ENCODE measurements at places on chromosomes 2 and 18.
A peak's percentile ranks its signal among the peaks of the same experiment; 100 is the strongest.

DNA sequence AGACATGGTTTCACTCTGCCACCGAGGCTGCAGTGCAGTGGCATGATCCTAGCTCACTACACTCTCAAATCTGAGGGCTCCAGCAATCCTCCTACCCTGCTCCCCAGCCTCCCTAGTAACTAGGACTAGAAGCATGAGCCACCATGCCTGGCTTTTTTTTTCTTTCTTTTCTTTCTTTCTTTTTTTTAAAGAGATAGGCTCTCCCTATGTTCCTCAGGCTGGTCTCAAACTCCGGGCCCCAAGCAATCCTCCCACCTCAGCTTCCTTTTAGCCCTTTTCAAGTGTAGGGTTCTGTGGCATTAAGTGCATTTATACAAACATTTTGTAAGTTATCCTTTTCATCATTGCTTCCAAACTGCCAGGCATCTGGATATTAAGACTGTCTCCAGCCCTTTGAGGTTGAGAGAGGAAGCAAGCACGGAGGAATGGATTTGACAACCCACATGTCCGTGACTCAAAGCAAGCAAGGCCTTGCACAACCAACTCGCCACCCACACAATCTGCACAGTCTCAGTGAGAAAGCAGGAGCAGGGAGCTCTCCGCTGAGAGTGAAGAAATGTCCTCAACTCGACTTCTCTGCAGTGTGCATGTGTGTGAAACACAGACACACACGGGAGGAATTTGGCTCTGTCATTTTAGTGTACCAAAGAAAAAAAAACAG lies 65.6 kb downstream of the ATP8B1 start:
- DNase-seq = peak; percentile 99

GRCh38 chr18:48430150-48430549 lies 21.0 kb upstream of the ZBTB7C start:
- no peak for DNase-seq

- DNase-seq = no peak
Observed at GRCh38 chr18:79574938-79575525, 104.6 kb upstream of the CTDP1 start.

DNA sequence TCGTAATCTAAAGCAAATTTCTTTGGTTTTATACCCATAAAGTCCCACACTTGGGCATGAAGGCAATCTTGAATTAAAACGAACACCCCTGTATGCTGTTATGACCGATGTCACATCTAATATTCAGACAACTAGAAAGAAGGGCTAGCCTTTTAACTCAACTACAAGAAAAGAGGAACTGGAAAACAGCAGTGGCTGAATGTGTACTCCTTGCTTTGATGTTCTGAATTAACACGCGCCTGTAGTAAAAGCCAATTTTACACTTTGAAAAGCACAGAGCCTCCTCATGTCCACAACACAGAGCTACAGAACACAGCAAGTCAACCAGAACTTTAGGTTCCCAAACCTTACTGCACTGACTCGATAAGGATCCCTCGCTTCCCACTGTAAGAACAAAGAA lies 147.6 kb downstream of the HDAC4 start:
- no peak for DNase-seq

- no peak for DNase-seq
Observed at GRCh38 chr2:203900253-203900652, 32.7 kb downstream of the CTLA4 start.
